NCI-H226 (cell line): ENCODE measurements at places on chromosomes 3 and 15.
A peak's percentile ranks its signal among the peaks of the same experiment; 100 is the strongest.

DNA sequence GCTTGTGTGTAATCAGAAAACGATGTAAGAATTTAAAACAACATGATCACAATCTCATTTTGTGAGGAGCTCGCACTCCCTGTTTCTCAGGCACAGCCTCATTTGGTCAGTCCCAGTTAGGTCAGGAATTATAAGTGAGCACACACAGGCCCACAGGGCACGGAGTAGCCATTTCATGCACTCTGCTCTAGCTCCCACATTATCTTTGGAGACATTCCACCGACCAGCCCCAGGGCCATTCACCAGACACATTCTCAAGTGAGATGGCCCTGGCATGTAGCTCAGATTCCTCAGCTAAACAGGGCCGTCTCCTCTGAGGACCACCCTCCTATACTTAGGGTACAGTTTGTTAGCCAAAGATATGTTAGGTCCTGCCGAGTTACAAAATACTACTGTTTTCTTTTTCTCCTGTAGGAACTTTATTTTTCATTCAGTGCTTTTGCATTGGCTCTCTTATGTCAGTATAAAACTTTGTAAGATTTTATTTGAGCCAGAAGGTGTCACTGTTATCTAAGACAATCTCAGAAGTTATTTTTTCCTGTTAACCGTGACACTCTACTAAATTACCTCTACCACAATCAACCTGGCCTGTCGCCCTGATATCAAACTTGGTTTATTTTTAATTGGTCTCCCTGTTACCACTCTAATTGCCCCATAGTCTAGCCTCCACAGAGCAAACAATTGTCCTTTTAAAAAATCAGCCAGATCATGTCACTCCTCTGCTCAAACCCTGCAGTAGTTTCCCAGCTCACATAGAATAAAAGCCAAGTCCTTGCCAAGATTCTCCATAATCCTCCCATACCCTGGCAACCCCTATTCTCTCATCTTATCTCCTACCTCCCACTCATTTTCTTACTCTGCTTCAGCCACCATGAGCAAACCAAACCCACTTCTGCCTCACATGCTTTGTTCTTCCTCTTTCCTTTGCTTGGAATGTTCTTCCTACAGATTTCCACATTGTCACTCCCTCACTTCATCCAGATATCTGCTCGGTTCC is 105.7 kb downstream of the PPP2R3A start:
- DNase-seq: peak; percentile 88

DNA sequence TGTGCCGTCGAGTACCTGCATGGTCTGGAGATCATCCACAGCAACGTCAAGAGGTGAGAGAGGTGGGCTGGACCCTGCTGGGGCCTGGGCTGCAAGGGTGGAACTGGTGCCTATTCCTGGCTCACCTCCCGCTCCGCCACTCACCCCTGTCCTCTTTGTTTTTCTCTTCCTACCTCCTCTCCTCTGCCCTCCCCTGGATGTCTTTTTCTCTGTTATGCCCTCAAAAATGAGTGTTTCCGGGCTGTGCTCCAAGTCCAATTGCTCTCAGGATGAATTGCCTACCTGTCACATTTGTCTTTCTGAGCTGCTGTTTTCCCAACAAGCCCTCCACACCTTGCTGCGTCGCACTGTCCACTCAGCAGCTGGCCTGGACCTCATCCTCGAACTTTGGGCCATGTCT is 28.5 kb upstream of the TATDN2 start:
- DNase-seq: no peak

GRCh38 chr3:175518459-175518858 is 659.3 kb downstream of the NAALADL2 start:
- DNase-seq: no peak

- DNase-seq: no peak
These were observed 128.6 kb downstream of the SLCO3A1 start for GRCh38 chr15:91981821-91982800.

DNA sequence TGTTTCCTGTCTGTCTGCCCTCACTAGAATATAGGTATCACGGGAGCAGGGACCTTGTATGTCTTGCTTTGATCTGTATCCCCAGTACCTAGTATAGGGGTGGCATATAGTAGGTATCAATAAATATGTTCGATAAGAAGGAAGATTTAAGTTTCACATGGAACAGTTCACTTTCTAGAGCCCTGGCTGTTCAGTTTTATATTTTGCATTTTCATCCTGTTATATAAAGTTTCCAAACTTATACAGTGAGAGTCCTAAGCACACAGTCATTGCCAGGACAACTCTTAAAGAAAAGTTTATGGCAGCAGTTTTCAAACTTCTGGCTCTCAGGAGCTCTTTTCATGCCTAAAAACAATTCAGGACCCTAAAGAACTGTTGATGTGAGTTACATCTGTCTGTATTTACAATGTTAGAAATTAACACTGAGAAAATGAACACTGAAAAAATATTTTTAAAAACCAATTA is 13.4 kb downstream of the ITPR1 start:
- no peak for DNase-seq

DNA sequence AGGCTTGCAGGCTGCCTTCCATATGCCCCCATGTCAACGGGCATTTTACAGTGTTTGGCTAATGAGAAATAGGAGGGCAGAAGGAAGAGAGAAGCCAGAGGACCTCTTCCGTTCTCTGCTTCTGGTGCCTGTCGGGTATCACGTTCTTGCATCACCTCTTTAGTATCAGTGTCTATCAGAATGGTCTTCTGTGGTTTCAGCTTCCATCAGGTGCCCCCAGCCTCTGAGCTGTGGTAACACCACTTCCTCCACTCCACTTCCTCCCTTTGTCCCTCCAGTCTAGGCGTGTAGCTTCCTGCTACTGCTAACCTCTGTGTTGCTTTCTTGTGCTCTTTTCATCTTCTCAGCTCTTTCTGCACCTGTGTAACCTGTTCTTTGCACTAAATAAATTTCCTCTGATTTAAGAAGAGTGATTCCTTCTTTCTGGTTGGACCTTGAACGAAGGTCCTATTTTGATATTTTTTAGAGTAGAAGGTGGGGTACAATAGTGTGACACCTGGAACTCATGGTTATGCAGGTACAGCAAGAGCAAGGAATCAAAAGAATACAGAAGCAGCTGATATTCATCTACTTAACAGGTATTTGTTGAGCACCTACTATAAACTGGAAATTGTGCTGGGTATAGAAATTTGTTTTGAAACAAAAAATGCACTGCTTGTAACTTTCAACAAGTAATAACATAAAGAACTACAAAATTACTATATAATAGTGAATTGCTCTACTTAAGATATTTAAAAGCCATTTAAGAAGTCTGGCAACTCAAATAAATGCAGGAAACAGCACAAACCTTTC is 27.4 kb upstream of the FOXB1 start:
- no peak for DNase-seq

DNA sequence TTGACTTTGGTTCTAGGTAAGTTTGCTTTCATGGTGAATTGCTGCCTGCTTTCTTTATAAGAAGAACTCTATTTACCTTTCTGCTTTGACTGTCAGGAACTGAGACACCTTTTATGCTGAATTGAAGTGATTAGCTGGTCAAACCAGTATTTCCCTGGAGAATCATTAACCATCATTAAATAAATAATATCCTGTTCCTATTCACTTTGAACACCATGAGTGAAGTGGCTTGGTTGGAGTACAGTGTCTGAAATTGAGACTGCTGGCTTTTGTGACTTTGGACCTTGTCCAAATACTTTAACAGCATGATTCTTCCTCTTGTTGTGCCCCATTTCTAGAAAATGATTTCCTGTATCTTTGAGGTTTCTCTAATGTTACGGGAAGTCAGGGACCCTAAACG is 5.6 kb upstream of the TMEM62 start:
- no peak for DNase-seq

DNA sequence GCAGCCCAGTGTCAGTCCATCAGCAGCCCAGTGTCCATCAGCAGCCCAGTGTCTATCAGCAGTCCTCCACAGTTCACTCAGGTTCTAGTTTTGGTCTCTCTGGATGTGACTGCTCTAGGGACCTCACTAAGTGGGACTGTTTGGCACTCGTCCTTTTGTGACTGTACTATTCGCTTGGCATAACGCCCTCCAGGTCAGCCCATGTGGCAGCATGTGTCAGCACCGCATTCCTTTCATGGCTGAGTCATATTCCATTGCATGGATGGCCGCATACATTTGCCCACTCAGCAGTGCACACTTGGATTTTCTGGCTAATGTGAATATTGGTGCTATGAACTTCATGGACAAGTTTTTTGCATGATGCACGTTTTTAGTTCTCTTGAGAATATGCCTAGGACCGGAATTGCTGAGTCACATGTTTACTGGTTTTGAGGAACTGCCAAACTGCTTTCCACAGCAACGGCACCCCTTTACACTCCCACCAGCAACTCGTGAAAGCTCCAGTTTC is 16.4 kb downstream of the CHST13 start:
- peak; percentile 92 for DNase-seq

GRCh38 chr3:21524133-21524532 is 226.9 kb downstream of the ZNF385D start:
- DNase-seq: no peak

DNA sequence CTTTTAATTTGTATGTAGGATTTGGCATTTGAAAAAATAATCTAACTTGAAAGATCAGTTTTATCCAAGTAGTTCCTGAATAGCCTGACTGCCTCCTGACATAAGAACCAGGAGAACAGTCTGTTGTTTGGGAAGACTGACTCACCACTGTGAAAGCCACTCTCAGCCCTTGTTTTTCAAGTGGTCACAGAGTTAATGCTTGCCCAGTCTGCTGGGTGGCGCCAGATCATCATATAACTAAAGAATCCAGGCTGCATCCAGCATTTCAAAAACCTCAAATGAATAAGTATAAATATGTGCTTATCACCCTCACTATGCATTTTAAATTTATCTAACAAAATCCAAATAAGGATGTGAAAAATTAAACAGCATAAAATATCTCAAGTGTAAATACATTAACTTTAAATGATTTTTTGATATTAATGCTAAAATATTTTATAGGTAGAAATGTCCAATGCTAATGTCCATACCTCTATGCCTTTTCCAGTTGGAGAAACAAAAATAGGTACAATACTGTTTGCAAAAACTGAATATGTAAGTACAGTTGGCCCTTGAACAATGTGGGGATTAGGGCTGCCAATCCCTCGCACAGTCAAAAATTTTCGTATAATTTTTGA is 26.9 kb upstream of the ZBBX start:
- no peak for DNase-seq

DNA sequence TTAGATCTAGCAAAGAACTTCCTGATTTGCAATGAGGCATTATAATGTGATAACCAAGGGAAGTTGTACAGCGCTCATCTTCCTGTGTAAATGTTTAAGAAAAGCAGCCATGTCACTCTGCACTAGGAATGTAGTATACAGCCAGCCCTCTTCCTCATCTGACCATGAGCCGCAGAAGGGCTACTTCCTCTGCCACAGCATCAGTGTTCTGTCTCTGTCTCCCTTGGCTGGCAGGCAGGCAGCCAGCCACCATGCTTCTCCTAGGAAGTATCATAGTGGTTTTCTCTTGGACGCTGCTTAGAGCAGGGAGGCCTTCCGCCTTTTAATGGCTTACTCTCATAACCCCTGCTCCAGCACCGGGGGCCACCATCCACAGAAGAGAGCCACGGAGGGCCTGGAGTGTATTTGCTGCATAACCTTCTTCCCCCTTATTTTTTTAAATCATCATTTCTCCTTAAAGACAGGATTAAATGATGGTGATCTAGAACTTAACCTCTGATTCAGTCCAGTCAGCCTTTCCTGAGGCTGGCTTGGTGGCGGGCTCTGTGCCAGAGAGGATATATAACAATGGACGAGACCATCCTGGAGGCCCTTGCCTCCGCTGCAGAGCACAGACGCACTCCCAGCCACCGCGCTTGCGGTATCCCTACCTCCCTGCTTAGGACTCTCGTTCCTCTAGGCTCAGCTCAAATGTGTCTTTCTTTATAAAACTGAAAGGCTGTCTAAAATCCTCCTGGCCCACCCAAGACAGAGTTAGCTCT is 57.3 kb upstream of the PLXNA1 start:
- no peak for DNase-seq

DNA sequence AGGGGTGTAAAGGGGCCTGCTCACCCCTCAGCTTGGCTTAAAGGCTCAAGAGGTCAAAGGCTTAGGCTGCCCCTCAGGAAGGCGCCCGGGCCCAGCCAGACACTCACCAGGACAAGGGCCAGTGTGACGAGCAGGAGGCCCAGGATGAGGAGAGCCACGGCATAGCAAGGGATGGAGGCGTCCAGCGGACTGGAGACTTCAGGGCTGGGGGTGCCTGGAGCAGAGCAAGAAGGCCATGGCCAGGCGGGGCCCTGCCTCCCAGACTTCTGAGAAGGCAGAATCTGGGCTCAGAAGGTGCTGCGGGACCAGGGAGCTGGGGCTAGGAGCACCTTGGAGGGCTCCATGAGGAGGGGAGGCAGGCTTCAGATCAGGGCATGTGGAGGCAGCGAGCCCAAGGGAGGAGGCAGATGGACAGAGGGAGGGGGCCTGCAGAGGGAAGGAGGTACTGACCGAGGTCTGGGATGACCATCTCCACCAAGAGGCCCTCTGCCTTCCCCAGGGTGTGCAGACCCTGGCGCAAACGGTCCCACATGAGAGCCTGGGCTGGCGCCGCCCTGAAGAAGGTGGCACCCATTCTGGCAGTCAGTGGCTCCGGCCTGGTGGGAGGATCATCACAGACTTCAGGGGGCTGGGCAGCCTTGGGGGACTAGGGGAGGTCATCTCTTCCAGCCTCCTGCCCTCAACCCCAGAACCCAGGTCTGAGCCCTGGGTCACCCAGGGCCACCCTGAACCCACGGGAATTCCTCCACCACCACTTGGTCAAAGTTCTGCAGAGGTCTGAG is 24.5 kb downstream of the C15orf39 start:
- DNase-seq: no peak

- no peak for DNase-seq
These were observed 24.8 kb downstream of the SERP1 start for GRCh38 chr3:150521463-150521862.

- DNase-seq: peak; percentile 9
These were observed 22.0 kb downstream of the TRPM1 start for GRCh38 chr15:31079519-31079918.

DNA sequence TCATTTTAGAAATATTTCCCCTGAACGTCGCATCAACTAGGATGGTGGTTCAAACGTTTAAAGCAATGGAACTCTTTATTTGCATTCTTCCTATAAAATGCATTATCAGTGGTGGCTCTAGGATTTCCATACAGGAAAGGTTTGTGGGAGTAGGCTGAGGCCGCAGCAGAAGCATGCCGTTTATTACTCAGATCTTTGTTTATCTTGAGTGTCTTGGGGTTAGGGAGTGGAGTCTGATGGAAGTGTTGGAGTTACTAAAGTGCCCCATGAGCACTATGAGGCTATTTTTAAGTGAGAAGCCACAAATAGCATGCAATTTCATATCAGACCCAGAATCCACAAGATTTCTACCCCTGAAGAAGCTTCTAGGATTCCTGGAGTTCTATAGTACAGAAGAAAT is 26.2 kb downstream of the ATOSA start:
- peak; percentile 92 for DNase-seq

GRCh38 chr15:39333393-39333792 is 247.5 kb upstream of the THBS1 start:
- DNase-seq: no peak

DNA sequence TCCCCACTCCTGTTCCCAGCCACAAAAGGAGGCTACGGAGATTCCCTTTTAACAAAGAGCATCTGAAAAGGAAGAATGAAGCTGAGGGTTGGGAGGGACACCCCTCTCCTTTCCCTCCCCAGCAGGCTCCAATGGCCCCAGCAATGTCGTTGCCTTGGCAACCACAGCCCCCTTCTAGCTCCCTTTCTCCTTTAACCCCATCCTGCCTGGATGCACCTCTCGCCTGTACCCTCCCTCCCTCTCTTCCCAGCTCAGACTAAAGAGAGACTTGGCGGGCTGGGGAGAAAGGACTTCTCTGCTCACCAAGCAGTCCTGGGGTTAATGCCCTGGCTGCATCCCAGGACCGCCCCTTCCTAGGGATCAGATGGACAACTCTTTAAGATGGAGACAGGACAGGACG is 7.1 kb upstream of the RPL29 start:
- no peak for DNase-seq
